ENCODE measurements at places on chromosomes 5 and 9.

- no peak for DNase-seq
Measured at GRCh38 chr9:72460342-72461312, 60.8 kb upstream of the TMC1 start.

GRCh38 chr5:123208668-123209501, 119.8 kb downstream of the PRDM6 start:
- DNase-seq: no peak

- DNase-seq: no peak
Measured at GRCh38 chr9:77957652-77958051, 74.0 kb downstream of the GNAQ start.

DNA sequence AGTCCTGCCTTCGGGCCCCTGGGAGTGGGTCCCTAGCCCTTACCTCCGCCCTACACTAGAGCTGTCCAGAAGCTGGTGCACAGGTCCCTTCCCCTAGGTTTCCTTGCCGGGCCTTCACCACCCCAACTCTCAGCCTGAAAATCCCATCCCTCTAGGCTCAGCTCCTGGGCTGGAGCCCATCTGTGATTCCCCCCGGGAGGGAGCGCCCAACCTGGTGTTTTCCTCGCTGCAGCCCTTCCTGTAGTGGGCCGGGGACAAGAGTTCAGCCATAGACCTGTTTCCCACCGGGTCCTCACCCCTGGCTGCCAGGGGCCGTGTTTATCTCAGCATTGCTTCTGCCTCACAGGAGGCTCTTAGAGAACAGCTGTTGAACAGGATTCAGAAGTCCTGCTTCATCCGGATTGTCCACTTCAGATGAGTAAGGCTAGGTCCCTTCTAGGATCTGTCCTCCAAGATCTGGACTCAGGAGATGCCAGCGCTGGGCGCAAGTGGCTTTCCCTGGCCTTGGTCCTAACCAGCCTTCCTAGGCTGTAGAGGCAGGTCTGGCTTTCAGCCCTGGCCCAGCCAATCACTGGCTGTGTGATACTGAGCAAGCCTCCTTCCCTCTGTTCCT, 965 bp downstream of the GLIPR2 start:
- no peak for DNase-seq

- no peak for DNase-seq
Measured at GRCh38 chr9:129334105-129334935, 156.3 kb upstream of the IER5L start.

DNA sequence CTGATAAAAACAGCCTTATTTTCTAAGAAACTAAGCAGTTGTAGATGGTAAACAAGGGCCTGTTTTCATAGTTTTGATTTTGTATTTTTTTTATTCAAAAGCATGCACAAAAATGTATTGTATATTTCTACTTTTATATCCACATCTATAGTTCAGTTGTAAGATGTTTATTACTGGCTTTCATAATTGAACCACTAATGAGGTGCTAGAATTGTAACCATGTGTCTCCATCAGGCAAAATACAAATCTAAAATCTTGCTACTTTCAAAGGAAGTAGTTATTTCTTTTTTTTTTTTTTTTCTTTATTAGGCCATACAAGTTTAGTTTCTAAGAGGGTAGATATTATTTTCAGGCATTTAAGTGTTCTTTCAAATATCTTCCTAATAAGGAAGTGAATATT, 1755.0 kb downstream of the MAT2B start:
- no peak for DNase-seq

DNA sequence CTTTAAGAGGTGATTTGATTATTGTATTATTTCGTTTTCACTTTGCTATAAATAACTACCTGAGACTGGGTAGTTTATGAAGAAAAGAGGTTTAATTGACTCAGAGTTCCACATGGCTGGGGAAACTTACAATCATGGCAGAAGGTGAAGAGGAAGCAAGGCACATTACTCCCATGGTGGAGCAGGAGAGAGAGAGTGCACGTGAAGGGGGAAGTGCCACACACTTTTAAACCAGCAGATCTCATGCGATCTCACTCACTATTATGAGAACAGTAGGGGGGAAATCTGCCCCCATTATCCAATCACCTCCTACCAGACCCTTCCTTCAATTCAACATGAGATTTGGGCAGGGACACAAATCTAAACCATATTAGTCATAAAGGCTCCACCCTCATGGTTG, 36.1 kb upstream of the NDFIP1 start:
- no peak for DNase-seq

- DNase-seq: no peak
Measured at GRCh38 chr9:117448066-117448465, 33.2 kb upstream of the ASTN2 start.

DNA sequence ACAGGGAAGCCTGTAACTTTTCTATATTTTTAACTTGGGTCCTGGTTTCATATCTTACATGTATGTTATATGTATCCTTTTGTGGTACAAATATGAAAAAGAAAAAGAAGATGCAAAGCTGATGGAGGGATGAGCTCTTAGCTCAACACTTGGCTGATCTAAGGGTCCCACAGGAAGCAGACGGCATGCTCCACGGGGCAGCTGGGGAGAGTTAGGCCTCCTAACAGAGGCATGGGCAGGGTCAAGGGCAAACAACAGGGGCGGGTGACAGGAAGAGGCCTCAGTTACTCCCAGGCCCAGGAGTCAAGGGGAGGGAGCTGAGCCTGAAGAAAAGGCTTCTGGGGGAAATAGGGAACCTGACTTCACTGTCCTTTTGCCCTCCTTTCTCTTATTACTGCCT, 287.2 kb downstream of the ZSWIM6 start:
- no peak for DNase-seq

DNA sequence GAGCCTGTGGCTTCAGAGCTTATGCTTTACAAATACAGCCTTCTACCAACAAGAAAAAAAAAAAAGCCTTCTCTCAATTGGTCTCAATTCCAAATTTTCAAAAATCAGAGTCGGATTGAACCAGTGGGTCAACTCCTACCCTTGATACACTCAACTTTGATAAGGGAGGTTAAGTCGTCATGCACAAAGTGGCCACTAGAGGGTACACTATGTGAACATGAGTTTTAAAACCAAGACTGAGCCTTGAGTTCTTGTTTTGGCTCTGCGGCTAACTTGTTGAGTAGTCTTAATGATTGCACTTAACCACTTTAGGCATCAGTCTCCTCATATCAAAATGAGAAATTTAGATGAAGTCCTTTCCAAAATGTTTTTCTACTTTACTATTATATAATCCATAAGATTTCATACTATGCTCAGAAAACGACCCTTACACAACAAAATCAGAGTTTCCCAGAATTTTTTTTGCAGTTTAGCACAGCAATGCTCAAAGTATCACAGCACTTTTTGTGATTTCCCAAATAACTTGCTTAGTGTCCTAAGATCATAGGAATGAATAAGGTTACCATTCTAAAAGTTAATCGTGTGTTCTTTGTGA, 92.9 kb upstream of the MTAP start:
- peak; percentile 33 for DNase-seq

DNA sequence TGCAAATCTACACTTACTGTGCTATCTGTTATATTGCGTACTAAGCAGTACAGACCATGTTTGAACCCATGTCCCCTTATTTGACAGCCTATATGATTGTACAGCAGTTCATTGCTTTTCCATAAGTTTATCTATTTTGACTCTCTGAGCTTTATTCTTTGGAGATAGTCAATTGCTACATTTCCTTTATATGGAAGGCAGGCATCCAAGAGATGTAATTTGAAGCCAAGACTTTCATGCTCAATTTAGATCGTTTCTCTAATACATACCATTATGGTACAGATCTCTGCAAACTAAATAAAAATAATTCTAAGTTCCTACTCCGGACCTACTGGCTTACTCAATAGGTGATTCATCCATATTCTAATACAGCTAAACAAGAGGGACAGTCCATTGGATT, 424.8 kb downstream of the TMEM38B start:
- no peak for DNase-seq

- DNase-seq: no peak
Measured at GRCh38 chr5:39080597-39081204, 6.5 kb upstream of the RICTOR start.

DNA sequence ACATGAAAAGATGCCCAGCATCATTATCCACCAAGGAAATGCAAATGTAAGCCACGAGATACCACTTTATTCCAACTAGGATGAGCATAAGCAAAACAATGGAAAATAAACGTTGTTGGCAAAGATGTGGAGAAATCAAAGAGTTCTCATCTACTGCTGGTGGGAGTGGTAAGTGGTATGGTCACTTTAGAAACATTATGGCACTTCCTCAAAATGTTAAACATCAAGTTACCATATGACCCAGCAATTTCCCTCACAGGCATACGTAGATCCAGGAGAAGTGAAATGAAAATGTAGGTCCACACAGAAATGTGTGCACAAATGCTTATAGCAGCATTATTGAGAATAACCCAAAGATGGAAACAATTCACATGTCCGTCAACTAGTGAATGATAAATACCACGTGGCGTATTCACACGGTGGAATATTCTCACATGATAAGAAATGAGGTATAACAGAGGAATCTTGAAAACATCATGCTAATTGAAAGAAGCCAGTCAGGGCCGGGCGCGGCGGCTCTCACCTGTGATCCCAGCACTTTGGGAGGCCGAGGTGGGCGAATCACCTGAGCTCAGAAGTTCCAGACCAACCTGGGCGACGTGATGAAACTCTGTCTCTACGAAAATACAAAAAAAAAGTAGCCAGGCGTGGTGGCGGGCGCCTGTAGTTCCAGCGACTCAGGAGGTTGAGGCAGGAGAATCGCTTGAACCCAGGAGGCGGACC, 16.4 kb upstream of the FLT4 start:
- DNase-seq: no peak

DNA sequence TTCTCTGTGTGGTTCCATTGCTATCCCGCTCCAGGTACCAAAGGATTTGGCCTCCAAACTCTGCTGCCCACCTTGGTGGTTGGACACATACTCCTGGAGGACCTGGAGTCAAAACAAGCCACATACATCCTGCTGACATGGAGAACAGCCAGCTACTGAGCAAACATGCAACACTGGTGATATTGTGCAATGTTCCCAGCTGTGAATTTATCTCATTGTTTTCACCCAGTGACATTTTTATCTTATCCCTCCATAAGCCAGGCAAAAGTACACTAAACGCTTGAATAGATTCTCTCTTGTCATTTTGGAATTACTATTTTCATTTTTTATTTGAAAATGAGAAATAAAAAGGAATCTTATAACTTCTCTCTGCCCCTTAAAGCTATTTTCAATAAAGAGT, 11.1 kb upstream of the CTSL start:
- DNase-seq: no peak

DNA sequence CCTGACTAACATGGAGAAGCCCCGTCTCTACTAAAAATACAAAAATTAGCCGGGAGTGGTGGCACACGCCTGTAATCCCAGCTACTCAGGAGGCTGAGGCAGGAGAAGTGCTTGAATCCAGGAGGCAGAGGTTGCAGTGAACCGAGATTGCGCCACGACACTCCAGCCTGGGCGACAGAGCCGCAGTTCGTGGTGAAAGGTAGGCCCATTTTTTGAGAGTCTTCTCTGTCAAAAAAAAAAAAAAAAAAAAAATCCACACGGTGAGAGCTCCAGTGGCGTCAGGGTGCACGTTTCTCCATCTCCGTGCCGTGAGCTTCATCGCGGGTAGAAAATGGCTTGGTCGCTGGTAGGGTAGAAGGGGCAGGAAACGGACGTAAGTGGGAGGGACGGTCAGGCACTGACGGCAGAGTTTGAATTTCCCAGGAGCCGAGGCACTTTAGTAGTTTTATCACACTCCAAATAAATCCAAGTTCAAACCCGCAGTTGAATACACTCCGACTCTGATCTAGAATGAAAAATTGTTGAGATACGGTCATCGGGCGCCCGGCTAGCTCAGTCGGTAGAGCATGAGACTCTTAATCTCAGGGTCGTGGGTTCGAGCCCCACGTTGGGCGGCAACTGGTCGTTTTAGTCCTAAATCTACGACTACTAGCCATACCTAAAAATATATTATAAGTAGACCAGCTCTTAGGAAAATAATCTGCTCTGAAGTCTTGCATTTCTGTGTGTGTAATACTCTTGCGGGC, 2.4 kb upstream of the TRIM7 start:
- DNase-seq: peak; percentile 78

DNA sequence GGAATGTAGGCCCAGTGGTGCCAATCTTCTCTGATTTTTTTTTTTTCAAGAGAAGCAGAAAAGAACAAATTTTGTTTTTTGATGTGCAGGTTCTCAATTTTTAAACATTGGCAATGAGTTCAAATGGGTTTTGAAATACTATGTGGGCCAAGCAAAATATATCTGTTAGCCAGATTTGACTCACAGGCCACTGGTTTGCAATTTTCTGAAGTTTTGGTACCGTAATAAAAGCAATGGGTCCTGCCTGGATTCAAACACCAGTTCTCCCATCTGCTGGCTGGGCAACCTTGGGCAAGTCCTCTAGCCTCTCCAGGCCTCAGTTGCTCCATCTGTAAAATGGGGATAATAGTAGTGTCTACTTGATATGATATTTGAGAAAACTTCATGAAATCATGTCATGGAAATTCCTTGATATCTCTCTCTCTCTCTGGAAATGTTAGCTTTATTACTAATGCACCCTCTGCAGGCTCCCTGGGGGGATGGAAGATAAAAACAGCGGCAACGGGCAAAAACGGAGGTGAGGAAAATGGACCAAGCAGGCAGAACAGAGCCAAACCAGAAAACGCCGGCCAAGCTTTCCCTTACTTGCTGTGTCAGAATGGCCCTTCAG, 63.4 kb downstream of the SMIM23 start:
- DNase-seq: no peak

DNA sequence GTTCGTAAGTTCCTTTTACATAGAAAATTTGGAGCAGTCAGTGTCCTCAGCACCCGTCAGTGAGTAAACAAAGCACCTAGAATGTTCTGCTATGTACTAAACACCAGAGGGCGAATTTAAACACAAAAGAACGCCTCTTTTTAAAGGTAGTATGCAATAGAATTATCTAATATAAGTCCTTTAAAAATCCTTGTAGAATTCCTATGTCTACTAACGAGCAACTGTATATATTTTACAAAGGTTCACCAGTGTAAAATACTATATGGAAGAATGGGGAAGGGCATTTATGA, 499 bp upstream of the TMEM232 start:
- no peak for DNase-seq

GRCh38 chr9:126521089-126521488, 92.6 kb upstream of the LMX1B start:
- no peak for DNase-seq

DNA sequence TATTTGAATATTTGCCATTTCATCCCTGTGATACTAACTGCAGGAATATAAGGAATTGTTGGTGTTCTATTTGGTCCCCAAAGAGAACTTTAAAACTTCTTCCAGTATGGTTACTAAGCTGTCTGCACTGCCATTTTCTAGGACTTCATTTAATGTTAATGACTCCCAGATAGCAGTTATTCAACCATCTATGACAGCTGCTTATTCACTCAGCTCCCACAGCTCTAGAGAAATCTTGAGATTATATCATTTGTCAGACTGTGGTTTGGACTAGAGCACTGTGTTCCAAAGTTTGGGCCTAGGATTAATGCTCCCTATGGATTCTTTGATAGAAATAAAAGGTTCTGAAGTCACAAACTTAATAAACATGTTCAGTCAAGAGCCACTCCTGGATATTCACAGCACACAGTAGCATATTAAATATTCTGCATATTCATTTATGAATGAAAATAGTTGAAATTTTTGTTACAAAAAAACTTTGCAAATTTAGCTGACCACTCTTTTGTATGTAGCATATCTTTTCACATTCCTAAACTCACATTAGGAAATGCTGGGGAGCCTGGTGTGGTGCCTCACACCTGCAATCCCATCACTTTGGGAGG, 173.7 kb downstream of the NFIB start:
- no peak for DNase-seq

- DNase-seq: no peak
Measured at GRCh38 chr9:89814340-89815040, 209.7 kb downstream of the GADD45G start.

- DNase-seq: no peak
Measured at GRCh38 chr5:53029608-53030007, 40.5 kb downstream of the ITGA2 start.

Measured in T-helper 1 cell (primary cell).